ENCODE measurements at places on chromosomes 12 and 14.

- no peak for DNase-seq
These were observed 248.8 kb downstream of the KCNH5 start for GRCh38 chr14:62796431-62796830.

DNA sequence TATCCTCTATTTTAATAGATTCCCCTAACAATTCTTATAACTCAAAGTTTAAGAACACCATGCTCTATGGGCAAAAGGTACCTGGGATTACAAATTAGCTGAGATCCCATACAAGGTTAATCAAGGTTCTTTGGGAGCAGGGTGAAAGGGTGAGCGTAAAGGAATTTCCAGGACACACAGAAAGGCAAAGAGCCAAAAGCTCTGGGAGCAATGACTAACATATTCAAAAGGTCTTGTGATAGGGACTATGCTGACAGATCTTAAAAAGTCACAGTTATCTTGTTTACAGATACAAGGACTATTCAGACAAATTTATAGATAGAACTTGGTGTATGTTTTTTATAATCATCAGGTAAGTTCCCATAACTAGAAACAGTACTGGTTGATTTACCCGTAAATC is 19.5 kb upstream of the PPFIBP1 start:
- no peak for DNase-seq

DNA sequence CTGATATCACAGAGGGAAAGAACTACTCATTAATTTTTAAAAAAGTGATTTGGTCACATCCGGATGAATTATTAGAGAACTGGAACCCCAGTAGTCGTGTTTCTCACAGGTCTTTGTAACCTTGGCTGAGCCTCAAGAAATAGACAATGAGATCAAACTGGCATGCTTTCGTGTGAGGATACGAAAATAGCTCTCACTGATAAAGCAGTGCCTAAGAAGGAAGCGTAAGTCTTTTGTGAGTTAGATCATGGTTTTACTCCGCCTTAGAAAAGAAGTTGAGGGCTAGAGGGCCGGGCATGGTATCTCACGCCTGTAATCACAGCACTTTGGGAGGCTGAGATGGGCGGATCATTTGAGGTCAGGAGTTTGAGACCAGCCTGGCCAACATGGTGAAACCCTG is 33.8 kb upstream of the GALNT16 start:
- no peak for DNase-seq

DNA sequence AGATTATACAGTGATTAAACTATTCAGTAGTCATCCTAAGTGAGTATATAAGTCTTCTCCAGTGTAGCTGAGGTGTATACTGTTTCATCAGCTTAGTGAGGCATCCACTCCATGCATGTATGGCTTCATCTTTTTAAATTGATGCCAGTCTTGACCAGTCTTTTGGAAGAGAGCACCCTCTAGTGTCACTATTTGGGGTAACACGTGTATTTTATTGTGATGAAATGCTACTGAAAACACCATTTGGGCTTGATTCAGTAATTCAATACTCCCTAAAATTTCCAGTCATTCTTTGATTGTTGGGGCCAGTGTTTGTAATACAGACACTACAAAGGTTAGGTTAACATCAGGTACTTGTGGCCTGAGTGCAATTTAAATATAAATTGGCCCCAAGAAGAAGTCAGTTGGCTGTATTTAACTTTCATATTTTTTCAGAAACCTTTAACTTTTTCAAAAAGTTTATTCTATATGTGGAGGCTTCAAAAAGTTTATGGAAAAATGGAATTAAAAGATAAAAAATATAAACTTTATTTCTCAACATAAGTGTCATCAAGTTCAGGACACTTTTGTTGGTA is 35.3 kb downstream of the MIPOL1 start:
- DNase-seq: no peak

- no peak for DNase-seq
These were observed 1134.6 kb downstream of the BCL11B start for GRCh38 chr14:98137131-98138025.

- DNase-seq: no peak
These were observed 9.2 kb upstream of the PRH2 start for GRCh38 chr12:10919809-10920208.

GRCh38 chr12:293199-293598 is 30.6 kb upstream of the SLC6A13 start:
- no peak for DNase-seq

- no peak for DNase-seq
These were observed 182.1 kb downstream of the PAWR start for GRCh38 chr12:79508622-79509021.

DNA sequence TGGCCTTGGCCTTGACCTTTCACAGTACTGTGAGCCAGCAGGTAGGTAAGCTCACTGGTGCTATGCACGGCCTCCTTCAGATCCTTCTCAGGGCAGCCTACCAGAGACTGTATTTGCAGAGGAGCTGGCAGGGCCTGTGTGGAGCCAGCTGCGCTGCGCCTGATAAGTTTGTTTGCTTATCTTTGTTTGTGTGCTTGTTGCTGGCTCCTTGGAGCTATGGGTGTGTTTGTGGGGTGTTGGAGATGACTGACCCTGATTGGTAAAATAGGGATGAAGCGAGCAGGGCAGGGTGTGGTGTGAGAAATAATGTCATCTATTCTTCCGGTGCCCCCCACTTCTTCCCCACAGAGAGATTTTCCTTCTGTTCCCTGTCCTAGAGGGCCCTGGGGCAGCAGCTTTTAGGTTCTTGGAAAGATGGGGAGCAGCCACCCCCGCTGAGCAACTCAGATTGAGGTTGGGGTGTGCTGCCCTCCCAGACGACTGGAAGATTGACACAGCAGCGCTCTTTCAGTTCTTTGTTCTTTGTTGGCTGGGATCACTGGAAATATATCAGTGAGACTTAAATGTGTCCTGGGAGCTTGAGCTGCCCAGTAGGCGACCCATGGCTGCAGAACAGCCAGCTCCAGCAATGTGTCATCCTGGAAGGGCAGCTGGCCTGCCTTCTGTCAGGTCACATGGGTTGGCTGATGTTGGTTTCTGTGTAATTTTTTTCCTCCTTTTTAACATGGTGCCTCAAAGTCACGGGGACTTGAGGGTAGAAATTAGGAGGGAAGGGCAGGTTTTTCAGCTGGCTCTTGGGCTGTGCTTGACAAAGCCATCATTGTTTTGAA is 19.6 kb downstream of the MLXIP start:
- DNase-seq: no peak

DNA sequence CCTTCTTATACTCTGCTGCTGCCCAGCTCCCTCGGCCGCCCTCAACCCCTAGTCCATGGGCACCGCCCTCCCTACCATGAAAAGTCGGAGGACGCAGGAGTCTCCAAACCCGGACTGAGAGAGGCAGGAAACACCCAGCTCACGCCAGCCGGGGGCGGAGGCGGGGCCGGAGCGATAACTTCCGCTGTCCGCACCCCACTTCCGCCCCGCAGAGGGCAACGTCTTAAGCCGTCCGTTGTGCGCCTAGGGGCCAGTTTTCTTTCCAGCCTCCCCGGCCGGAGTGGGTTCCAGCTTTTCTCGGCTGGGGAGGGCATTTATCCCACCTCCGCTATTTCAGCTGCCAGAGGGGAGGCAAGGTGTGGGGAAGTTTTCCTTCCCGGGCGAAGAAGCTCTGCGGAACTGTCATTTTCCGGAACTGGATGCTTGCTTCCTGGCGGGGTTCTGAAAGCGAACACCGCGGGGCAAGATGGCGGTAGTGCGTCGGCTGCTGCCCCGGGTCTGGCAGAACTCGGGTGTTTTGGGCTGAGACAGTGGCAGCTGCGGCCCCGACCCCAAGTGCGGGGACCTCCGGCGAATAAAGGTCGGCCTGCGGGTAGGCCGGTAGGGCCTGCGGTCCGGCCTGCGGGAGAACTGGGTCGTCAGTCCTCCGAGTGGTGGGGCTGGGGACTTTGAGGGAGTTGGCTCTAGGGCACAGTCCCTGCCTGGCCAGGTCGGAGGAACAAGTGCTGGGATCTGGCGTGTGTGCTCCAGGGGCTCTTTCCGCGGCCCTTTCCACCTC is at the start of the genes KCTD10 and UBE3B:
Gene KCTD10 (minus strand): TSS at position 116 of the 778 bp plus-strand sequence. CDS start 38 bp downstream, at position 78.
Gene UBE3B (plus strand): TSS at position 450 of the 778 bp plus-strand sequence. CDS start 5,918 bp downstream, outside the sequence.
- DNase-seq: peak; percentile 78

GRCh38 chr14:56821805-56822610 is 11.7 kb upstream of the OTX2 start:
- DNase-seq: no peak

GRCh38 chr12:5307065-5307464 is 124.8 kb upstream of the NTF3 start:
- DNase-seq: no peak

- DNase-seq: no peak
These were observed 112.4 kb downstream of the APAF1 start for GRCh38 chr12:98757455-98757854.
